ENCODE measurements at places on chromosomes 7 and 10. TPM values are rescaled to one million over a fixed set of nuclear protein-coding genes. Genes with fewer than 3 reads are reported as not detected.

- no peaks in the 10 kb centered on the region for H3K36me3 ChIP-seq
- H3K27ac ChIP-seq, result no peak overlapping the region
- DNase-seq, result no peak
- H3K4me3 ChIP-seq, result no peak overlapping the region
These were observed 38.3 kb downstream of the FRMPD2 start for GRCh38 chr10:48236199-48236621.

GRCh38 chr10:122504610-122504950 lies 43.2 kb downstream of the HTRA1 start:
- no peaks in the 10 kb centered on the region for H3K4me1 ChIP-seq
- H3K36me3 ChIP-seq, result no peaks in the 10 kb centered on the region
- DNase-seq, result peak; percentile 89
- peak overlapping the region; percentile 75 for H3K27ac ChIP-seq
- no peak overlapping the region for H3K4me3 ChIP-seq

DNA sequence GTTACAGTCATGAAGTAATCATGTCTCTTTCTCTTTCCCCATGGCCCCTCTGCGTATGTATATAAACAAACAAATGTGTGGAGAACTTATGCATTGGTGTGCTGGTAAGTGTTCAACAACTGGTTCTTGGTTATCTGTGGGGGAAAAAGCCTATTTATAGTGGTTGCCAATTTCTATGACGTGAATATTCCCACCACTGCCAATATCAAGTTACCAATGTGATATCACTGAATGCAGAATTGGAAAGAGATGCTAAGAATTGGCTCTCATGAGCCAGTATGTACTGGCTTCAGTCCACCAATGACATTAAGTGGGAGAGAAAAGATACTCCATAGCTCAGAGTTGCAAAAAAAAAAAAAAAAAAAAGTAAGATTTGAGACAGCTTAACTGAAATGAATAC lies 399.7 kb downstream of the REEP3 start:
- no peaks in the 10 kb centered on the region for H3K36me3 ChIP-seq
- H3K27me3 ChIP-seq, result peaks cover 4% of the 10 kb centered on the region
- DNase-seq, result no peak
- no peak overlapping the region for H3K4me3 ChIP-seq
- no peaks in the 10 kb centered on the region for H3K4me1 ChIP-seq

DNA sequence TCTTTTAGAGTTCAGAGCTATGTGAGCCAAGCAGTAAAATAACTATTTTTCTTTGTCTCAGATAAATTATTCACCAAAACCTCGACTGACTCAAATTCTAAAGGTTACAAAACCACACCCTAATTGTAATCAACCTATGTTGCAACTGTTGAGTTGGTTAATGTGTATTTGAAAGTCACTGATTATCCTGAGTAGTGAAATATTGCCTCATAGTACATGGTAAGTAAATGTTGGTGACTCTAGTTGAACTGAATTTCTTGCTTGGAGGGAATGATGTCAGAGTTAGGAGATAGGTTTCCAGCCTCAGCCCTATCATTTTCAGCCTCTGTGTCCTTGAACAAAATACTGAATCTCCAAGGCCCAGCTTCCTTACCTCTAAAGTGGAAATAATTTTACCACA lies 3.0 kb upstream of the CYP2C18 start:
- H3K4me1 ChIP-seq, result no peaks in the 10 kb centered on the region
- H3K27me3 ChIP-seq, result no peaks in the 10 kb centered on the region
- H3K4me3 ChIP-seq, result no peak overlapping the region
- H3K27ac ChIP-seq, result no peak overlapping the region
- no peaks in the 10 kb centered on the region for H3K36me3 ChIP-seq

GRCh38 chr10:128929131-128929530 lies 537.9 kb upstream of the MGMT start:
- peaks cover 6% of the 10 kb centered on the region for H3K4me1 ChIP-seq
- no peaks in the 10 kb centered on the region for H3K27me3 ChIP-seq

GRCh38 chr7:1559626-1560590 lies 3.9 kb upstream of the TMEM184A start:
- peaks cover 16% of the 10 kb centered on the region for H3K4me1 ChIP-seq
- DNase-seq, result peak; percentile 85

- no peaks in the 10 kb centered on the region for H3K36me3 ChIP-seq
- DNase-seq, result no peak
- H3K4me3 ChIP-seq, result no peak overlapping the region
- H3K27me3 ChIP-seq, result no peaks in the 10 kb centered on the region
These were observed 145.6 kb downstream of the GLCCI1 start for GRCh38 chr7:8114175-8114574.

DNA sequence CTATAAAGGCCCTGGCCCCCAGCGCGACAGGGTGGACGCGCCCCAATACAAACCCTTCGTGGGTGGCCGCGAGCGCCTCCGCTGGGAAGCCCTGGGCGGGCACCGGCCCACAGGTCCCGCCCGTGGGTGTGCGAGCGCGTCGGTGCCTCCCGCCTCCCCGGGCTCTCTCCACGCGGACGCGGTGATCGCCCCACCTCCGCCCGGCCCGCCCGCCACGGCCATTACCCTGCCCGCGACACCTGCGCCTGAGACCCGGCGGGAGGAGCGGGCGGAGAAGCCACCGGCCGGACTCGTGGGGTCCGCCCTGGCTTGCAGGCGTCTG lies 81.2 kb downstream of the PAX2 start:
- H3K4me1 ChIP-seq, result peaks cover 3% of the 10 kb centered on the region
- peaks cover 8% of the 10 kb centered on the region for H3K27me3 ChIP-seq
- no peaks in the 10 kb centered on the region for H3K36me3 ChIP-seq
- H3K27ac ChIP-seq, result no peak overlapping the region

- H3K4me1 ChIP-seq, result peaks cover 8% of the 10 kb centered on the region
- no peak overlapping the region for H3K27ac ChIP-seq
- no peaks in the 10 kb centered on the region for H3K36me3 ChIP-seq
- no peaks in the 10 kb centered on the region for H3K27me3 ChIP-seq
- no peak for DNase-seq
These were observed 31.6 kb downstream of the SH3PXD2A start for GRCh38 chr10:103823706-103824272.

GRCh38 chr10:128382225-128382624 lies 256.0 kb upstream of the MKI67 start:
- H3K36me3 ChIP-seq, result no peaks in the 10 kb centered on the region
- DNase-seq, result no peak
- no peaks in the 10 kb centered on the region for H3K4me1 ChIP-seq
- no peak overlapping the region for H3K27ac ChIP-seq
- H3K27me3 ChIP-seq, result no peaks in the 10 kb centered on the region
- H3K4me3 ChIP-seq, result no peak overlapping the region

GRCh38 chr10:13589316-13589715 lies 2.6 kb downstream of the PRPF18 start:
- no peaks in the 10 kb centered on the region for H3K27me3 ChIP-seq
- H3K36me3 ChIP-seq, result no peaks in the 10 kb centered on the region
- no peak overlapping the region for H3K4me3 ChIP-seq
- H3K4me1 ChIP-seq, result peaks cover 7% of the 10 kb centered on the region
- DNase-seq, result no peak

DNA sequence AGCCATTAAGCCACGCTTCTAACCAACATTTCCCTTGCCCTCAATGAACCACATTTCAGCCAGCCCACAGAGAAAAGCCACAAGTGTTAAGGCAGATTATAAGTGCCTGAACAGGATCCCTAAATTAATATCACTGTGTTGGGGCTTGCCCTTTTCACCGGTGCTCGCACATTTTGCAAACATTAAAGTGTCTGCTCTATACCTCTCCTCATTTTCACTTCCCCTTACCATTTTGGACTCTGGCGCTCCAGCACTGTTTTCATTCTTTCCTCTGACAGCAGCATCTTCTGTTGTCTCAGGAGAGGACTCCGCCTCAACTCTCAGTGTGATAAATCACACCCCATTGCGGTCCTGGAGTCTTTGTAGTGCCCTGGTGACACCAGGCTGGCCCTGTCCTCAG lies 274.2 kb downstream of the BAMBI start:
- H3K27ac ChIP-seq, result no peak overlapping the region
- no peaks in the 10 kb centered on the region for H3K4me1 ChIP-seq
- no peaks in the 10 kb centered on the region for H3K27me3 ChIP-seq
- no peak for DNase-seq

- H3K4me3 ChIP-seq, result no peak overlapping the region
- no peaks in the 10 kb centered on the region for H3K36me3 ChIP-seq
- peaks cover 9% of the 10 kb centered on the region for H3K4me1 ChIP-seq
- H3K27ac ChIP-seq, result peak overlapping the region; percentile 79
- H3K27me3 ChIP-seq, result no peaks in the 10 kb centered on the region
These were observed 36.4 kb downstream of the GDI2 start for GRCh38 chr10:5776881-5777197.

DNA sequence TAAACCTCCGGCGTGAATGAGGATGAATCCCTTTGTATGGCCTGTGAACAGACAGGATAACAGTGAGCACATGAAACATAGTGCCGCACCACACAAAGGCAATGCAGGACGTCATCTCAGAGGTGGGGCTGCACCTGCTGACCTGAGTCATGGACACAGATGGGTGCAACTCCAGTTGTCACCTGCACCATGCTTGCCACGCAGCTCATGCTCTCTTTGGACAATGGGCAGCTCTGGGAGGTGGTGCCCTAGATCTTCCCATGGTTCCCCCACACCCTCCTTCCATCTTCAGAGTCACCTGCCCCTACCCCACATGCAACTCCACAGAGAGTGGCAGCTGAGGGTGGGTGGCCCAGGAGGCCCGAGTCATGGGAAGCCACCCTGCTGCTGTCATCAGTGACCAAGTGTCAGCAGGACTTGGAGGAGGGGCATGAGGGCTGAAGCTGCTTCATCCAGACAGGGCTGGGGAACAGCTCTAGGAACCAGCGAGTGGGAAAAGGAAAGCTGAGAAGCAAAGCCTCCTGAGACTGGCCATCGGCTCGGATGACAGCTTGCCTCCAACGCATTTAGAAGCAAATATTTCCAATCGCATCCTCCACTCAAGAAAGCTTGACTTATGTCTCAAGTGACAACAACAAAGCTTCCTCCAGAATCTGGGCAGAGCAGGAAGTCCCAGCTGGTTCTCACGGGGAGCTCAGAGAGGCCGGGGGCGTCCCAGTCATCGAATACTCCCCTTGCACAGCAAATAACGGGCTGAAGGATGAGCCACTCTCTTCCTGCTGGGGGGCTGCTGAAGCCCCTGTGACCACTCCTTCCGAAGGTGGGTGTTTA lies 27.1 kb downstream of the VIPR2 start:
- no peaks in the 10 kb centered on the region for H3K4me1 ChIP-seq
- no peaks in the 10 kb centered on the region for H3K36me3 ChIP-seq
- H3K27me3 ChIP-seq, result no peaks in the 10 kb centered on the region
- DNase-seq, result peak; percentile 15
- H3K27ac ChIP-seq, result no peak overlapping the region
- no peak overlapping the region for H3K4me3 ChIP-seq

DNA sequence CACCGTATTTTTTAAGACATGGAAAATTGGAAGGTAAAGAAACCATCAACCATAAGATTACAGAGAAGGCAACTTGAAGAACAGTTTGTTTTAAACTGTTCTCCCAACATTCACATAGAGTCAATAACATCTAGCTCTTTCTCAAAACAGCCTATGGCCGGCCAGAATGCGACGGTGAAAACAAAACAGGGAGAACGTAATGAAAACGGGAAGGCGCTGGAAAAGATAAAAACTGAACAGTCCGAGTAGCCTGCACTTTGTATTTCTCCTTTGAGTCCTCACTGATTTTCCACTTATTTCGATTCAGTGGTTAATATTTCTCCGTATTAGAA lies 637 bp downstream of the MICU1 start:
- H3K27me3 ChIP-seq, result no peaks in the 10 kb centered on the region
- H3K36me3 ChIP-seq, result no peaks in the 10 kb centered on the region
- peak overlapping the region; percentile 83 for H3K4me3 ChIP-seq
- H3K27ac ChIP-seq, result peak overlapping the region; percentile 92
- DNase-seq, result no peak
- peaks cover 10% of the 10 kb centered on the region for H3K4me1 ChIP-seq

DNA sequence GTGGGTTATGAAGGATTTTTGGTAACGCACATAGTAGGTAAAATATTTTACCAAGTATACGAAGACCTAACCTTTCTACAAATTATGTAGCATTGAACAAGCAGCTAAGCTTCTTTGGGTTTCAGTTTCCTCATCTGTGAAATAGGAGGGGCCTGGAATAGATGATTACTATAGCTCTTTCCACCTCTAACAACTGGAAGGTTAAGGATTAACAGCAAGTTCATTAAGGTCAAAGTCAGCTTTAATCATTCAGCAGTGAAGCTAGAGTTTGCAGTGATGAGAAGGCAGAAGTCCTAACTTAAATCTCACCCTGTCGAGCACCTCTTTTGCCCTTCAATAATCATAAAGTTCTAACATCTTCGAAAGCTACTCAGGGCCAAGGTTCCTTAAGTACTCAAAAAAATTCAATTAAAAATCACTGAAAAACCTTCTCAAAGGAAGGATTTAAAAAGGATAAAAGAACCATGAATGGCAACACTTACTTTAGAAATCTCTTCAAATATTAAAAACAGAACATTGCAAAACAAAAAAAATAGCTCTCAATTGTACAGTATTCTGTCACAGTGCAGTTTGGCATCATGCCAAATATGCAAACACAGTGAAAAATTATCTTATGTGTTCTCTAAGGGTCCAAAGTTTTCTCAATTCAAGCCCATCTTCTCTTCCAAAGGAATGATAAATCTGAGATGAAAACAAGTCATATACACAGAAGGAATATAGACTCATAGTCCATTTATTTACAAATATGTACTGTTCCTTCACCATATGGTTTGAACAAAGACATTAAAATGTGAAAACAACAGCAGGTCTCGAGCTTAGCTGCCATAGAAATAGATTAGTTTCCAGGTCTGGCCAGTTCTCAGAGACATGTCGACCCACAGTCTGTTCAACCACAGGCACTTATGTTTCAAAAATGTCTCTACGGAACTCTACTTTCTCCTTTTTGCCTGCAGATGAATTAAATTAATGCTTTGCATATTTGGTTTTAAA lies 152.0 kb upstream of the SLC13A1 start:
- no peaks in the 10 kb centered on the region for H3K27me3 ChIP-seq
- H3K4me1 ChIP-seq, result no peaks in the 10 kb centered on the region
- no peaks in the 10 kb centered on the region for H3K36me3 ChIP-seq
- no peak overlapping the region for H3K27ac ChIP-seq
- DNase-seq, result no peak

GRCh38 chr10:7196284-7196683 lies 214.6 kb downstream of the SFMBT2 start:
- no peak overlapping the region for H3K27ac ChIP-seq
- no peak for DNase-seq
- no peaks in the 10 kb centered on the region for H3K36me3 ChIP-seq

GRCh38 chr10:111748184-111748583 lies 435.4 kb downstream of the GPAM start:
- no peaks in the 10 kb centered on the region for H3K27me3 ChIP-seq
- no peaks in the 10 kb centered on the region for H3K36me3 ChIP-seq
- H3K4me1 ChIP-seq, result no peaks in the 10 kb centered on the region

GRCh38 chr10:30182191-30183054 lies 123.0 kb upstream of the JCAD start:
- DNase-seq, result no peak
- H3K4me3 ChIP-seq, result peak overlapping the region; percentile 0
- no peaks in the 10 kb centered on the region for H3K36me3 ChIP-seq
- no peaks in the 10 kb centered on the region for H3K4me1 ChIP-seq

GRCh38 chr7:116232920-116233319 lies 22.6 kb downstream of the TES start:
- no peak for DNase-seq
- no peak overlapping the region for H3K4me3 ChIP-seq
- no peak overlapping the region for H3K27ac ChIP-seq
- no peaks in the 10 kb centered on the region for H3K27me3 ChIP-seq
- H3K4me1 ChIP-seq, result no peaks in the 10 kb centered on the region
- H3K36me3 ChIP-seq, result no peaks in the 10 kb centered on the region

Gene TEX47
- not detected for total RNA-seq

Gene LAMB4
- 0.98 TPM for total RNA-seq

Gene OR13A1
- total RNA-seq, result not detected

Gene HYAL4
- total RNA-seq, result 0.15 TPM

Gene NME8
- total RNA-seq, result not detected

Gene COPG2
- 27.2 TPM for total RNA-seq

Gene ZNF488
- total RNA-seq, result 0.44 TPM

Gene LCOR
- total RNA-seq, result 53.6 TPM

Gene RPP38
- total RNA-seq, result 10.6 TPM

Gene CFAP46
- 0.16 TPM for total RNA-seq

Gene AKR1C8
- not detected for total RNA-seq

Measured in breast epithelium (tissue), 4 donors.